ENCODE measurements at places on chromosomes 5 and 9.

DNA sequence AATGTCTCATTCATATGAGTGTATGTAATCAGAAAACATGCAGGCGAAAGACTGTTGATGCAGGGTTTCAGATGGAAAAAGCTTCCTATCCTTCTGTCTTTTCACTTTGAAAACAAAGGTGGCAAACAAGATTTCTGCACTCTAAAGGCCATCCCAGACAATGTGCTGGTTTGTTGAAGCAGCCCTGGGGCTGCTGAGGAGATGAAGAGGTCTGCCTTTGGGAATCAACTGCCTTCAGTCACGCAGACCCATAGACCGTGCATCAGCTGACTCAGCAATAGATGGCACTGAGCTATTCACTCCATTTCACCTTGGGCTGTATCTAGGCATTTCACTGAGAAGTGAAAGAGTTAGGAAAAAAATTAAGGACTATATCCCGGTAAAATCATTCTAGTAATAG is 60.5 kb upstream of the C5orf46 start:
- DNase-seq: no peak

DNA sequence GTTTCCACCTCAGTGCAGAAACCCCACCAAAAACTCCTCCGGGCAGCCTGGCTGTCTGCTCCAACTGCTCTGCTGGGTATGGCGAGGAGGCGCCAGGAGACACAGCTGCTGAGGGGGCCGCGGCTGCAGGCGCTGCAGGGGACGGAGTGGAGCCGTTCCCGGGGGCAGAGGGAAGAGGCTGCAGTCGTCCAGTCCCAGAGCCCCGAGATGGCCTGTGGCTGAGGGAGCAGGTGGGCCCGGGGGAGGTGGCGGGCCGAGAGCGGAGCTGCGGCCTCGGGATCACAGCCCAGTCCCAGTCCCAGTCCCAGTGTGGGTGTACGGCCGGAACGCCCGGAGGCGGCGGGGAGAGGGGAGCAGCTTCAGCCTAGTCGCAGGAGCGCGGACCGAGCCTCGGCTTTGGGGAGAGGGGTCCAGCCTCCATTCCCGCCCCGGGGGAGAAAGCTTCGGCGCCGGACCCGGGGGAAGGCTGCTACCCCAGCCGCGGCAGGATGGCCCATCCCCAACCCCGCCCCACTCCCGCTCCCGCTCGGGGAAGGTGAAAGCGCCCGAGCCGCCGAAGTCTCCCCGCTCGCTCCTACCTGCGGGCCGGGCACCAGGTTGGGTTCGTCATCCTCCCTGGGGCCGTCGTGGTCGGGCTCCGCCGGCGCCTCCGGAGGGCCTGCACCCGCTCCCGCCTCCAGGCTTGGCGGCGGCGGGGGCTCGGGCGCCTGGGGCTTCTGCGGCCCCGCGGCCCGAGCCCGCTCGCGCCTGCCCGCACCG is 513 bp downstream of the FAM193B start:
- DNase-seq: no peak

- no peak for DNase-seq
Measured at GRCh38 chr5:75509546-75509945, 1.9 kb downstream of the CERT1 start.

DNA sequence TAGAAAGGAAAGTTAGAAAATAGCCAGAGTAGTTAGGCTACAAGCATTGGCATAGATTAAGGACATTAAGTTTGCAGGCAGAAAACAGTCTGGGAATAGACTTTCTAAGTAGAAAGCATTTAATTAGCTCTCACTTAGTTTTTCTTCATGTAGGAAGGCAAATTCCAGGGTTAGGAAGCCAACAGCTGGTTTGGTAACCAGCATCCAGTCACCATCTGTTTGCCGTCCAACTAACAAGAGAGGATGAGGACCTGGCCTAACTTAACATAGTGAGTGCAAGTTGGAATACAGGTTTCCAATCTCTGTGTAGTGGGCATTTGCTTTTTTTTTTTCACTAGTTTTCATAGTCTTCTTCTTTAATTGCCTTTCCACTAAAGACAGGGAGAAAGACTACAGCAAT is 121.7 kb upstream of the NR3C1 start:
- DNase-seq: no peak

DNA sequence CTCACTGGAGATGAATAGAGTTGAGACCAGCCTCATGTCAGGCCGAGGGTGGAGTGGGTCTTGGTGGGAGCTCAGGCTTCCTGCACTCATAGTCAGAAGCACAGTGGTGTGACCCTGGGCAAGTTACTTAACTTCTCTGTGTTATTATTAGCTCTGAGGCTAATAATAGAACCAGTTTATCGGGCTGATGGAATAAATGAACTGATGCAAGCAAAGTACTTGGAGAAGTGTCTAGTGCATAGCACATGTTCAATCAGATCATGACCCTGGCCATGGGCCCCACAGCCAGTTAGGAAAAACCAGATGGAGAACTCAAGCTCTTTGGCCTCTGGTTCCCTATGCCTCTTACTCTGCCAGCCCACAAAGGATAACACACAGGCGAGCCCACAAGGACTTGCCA is 45.3 kb upstream of the OSMR start:
- DNase-seq: no peak

GRCh38 chr9:121984726-121985402 is 108.2 kb downstream of the TTLL11 start:
- DNase-seq: peak; percentile 60

DNA sequence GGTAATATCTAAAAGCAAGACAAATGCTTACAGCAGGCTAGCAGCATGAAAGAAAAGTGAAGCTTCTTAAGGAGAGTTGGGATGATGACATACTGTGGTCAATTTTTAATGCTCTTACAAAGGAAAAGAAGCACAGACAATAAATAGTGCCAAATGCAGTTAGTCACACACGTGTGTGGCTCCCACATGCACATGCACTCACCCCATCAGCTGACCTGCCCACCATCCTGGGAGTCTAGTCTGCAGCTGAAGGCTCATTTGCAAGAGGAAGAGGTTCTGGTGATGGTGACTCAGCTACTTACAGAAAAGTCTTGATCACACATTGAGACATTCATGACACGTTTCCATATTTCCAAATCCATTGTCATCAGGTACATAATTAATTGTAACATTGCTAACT is 129.3 kb downstream of the MRPL36 start:
- DNase-seq: no peak

Measured in AG09319 (cell line).